A549 treated with AZD2906 at 1 μM for 4 hours (cell line): ENCODE measurements at places on chromosomes 7 and 10. TPM values are rescaled to one million over a fixed set of nuclear protein-coding genes. Genes with fewer than 3 reads are reported as not detected.

PRLHR gene
- total RNA-seq, result not detected in 5 replicates

PKD2L1 gene
- 0.06 to 0.33 TPM (median 0.16 TPM) in 4 of 5 replicates, not detected in the other for total RNA-seq

DPCD gene
- total RNA-seq, result 30.7 to 38.6 TPM (median 31.7 TPM) in 5 replicates

TMEM273 gene
- total RNA-seq, result not detected in 5 replicates

OR2A5 gene
- total RNA-seq, result not detected in 5 replicates

STARD3NL gene
- total RNA-seq, result 50.0 to 64.3 TPM (median 52.8 TPM) in 5 replicates

SEMA3D gene
- total RNA-seq, result 0.05 to 0.07 TPM (median 0.05 TPM) in 4 of 5 replicates, not detected in the other

CYP26C1 gene
- total RNA-seq, result not detected in 5 replicates

TDRD1 gene
- not detected in 5 replicates for total RNA-seq
